Stimulated activated CD8-positive, alpha-beta memory T cell treated with anti-CD3 and anti-CD28 coated beads, Interleukin-15, amount 100 ng/mL, for 48 hours (primary cell): ENCODE measurements at places on chromosomes 7 and 10.

DNA sequence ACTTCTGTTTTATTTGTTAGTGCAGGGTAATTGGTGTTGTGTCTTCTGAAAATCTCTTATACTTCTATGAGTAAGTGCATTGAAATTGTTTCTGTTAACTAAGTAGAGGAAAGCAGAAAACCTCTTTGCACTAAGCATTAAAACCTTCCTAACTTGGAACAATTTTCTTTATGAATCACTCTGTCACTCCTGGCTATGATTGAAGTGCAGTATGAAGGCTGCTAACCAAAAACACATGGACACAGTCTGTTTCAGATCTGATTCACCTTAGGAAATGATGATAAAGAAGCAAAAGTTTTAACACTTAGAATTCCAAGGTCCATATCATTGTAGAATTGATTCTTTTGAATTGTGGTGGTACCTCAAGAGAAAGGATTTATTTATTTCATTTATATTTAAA, 41.9 kb downstream of the MET start:
- no peak for DNase-seq

- no peak for DNase-seq
These were observed 159.7 kb downstream of the CELF2 start for GRCh38 chr10:11177381-11177780.

DNA sequence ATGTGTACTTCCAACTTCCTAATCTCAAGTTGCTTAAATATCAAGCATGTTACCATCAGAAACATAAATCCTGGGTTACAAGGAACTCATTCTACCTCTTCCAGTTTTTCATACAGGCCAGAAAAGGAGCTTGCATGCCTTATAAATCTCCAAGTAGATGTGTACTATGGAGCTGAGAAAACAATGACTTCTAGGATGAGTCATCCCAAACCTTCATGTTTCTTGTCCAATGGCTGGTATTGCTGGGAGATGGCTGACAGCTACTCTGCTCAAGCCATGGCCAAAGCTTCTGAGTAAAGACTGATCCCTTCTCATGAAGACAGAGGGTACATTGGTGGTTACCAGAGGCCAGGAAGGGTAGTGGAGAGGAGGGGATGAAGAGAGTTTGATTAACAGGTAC, 8.6 kb downstream of the RAPGEF5 start:
- DNase-seq: no peak

- DNase-seq: no peak
These were observed 41.3 kb upstream of the PPP2R2D start for GRCh38 chr10:131859341-131860020.

DNA sequence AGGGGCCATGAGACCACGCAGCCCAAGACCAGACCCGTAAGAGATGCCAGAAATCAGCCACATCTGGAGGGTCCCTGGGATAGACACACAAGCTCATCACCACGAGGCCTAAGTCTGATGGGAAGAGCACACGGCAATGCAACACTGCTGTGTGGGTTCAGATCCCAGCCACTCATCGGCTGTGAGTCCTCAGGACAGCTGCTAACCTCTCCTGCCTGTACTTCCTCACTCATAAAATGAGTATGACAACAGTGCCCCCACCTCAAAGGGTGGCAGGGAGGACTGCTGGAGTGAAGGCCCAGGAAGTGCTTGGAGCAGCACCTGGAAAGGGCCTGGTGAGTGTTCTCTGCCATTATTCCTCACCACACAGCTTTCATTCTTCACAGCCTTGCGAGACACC, 60.9 kb downstream of the MAD1L1 start:
- no peak for DNase-seq

- no peak for DNase-seq
These were observed 54.7 kb downstream of the PWWP2B start for GRCh38 chr10:132451506-132452215.
